ENCODE measurements at places on chromosomes 1 and 21. TPM values are rescaled to one million over a fixed set of nuclear protein-coding genes. Genes with fewer than 3 reads are reported as not detected.

Gene IL20
- not detected for total RNA-seq

DNA sequence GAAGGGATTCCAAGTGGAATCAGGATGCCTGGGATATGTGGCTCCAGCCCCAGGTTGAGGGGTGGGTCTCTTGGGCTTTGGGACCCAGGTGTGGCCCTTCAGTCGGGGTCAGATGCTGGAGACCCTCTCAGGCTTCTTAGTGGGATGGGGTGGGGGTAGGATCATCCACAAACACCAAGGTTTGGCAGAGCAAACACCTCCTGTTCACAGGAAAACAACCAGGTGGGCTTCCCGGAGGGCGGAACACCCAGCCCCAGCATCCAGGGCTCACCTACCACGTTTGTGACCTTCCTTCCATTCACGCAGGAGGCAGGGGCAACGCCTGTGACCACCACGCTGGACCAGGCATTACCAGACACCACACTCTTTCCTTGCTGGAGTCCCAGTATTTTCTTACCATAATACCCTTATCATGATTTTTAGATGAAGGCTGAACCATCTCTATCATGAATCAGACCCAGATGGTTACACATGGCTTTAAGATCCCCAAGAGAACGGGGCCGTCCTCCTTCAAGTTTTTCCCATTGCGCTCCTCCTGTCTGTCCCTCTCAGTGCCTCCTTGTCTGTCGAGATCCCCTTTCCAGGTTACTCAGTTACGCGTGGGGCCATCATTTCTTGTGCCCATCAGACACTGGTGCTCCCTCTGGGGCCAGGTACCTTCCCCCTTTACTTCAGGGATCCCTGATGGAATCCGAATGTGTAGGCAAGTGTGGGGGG lies 428.2 kb downstream of the NPHP4 start:
- no peak overlapping the region for H3K27ac ChIP-seq
- no peaks in the 10 kb centered on the region for H3K4me1 ChIP-seq
- H3K4me3 ChIP-seq: no peak overlapping the region

GRCh38 chr1:202112859-202113689 lies 9.6 kb upstream of the GPR37L1 start:
- H3K36me3 ChIP-seq: no peaks in the 10 kb centered on the region
- H3K4me1 ChIP-seq: no peaks in the 10 kb centered on the region
- no peak overlapping the region for H3K27ac ChIP-seq

DNA sequence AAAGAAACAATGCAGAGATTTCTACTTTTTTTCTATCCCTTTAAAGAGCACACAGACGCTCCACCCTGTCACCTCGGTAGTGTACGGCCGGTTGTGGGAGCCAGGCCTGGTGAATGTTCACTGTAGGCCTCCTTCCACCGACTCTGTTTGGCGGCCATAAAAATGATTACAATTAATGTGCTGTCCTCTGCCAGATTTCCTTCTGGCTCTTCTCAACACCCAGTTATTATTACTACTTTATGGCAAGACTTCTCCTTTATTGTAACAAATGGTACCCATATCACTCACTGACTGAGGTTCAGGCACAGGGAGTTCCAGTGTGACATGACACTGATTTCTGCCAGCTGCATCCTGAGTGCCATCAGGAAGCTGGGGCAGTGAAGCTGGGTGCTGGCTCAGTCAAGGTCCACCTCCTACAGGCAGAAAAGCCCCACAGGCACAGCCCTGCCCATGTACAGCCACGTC lies 37.4 kb downstream of the GPR161 start:
- no peaks in the 10 kb centered on the region for H3K4me1 ChIP-seq
- no peak overlapping the region for H3K4me3 ChIP-seq
- H3K36me3 ChIP-seq: no peaks in the 10 kb centered on the region
- no peaks in the 10 kb centered on the region for H3K27me3 ChIP-seq

DNA sequence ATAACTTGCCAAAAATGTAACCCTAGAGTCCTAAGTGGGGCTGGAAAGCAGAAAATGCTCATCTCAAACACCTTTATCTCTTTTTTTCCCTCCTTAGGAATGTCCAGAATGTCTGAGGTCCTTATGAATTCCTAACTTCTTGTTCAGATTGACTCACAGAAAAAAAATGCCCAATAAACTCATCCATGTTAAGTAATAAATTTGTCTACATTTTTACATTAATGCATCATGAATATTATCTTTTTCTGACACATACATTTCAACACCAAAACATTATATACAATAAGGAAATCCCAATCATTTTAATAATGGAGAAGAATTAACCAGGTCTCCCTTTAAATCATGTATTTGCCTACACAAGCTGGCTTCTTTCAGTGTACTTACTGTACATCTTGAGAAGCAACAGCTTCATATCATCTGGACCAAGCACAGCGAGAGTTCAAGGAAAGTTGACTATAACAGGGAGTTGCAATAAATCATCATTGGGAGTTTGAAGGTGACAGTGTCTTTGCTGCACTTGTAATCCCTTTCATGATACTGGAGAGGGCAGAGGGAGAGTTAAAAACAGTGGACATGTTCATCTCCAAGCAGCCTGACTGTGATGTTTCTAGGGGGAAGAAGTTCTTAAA lies 565.2 kb downstream of the LTN1 start:
- no peaks in the 10 kb centered on the region for H3K4me1 ChIP-seq
- H3K27ac ChIP-seq: no peak overlapping the region
- DNase-seq: no peak
- no peaks in the 10 kb centered on the region for H3K36me3 ChIP-seq

DNA sequence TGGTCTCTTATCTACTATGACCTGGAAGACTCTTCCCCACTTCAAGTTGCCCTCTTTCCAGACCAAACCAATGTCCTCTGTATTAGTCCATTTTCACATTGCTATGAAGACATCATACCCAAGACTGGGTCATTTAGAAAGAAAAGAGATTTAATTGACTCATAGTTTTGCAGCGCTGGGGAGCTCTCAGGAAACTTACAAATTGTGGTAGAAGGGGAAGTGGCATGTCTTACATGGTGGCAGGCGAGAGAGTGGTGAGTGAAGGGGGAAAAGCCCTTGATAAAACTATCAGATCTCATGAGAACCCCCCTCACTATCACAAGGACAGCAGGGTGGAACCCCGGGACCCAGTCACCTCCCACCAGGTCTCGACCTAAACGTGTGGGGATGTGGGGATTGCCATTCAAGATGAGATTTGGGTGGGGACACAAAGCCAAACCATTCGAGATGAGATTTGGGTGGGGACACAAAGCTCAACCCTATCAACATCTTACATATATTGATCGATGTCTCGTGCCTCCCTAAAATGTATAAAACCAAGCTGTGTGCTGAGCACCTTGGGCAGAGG lies 14.2 kb upstream of the AGPAT3 start:
- H3K4me3 ChIP-seq: no peak overlapping the region
- no peak for DNase-seq
- H3K27me3 ChIP-seq: no peaks in the 10 kb centered on the region
